ENCODE measurements at places on chromosomes 6 and 20.

DNA sequence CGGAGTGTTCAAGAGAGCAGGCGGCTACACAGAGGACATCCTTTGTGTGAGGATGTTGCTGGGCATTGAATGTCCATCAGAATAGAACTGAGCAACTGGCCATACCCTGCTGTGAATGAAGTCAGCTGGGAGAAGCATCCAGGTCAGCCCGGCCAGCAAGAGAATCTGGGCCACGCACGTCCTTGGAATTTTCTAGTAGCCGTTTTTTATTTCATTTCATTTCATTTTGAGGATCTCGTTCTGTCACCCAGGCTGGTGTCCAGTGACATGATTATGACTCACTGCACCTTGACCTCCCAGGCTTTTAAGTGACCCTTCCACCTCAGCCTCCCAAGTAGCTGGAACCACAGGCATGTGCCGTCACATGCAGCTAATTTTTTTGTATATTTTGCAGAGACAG is 97.9 kb downstream of the SSR1 start:
- DNase-seq = no peak

- no peak for DNase-seq
Measured at GRCh38 chr6:129923530-129924250, 62.6 kb upstream of the TMEM244 start.

DNA sequence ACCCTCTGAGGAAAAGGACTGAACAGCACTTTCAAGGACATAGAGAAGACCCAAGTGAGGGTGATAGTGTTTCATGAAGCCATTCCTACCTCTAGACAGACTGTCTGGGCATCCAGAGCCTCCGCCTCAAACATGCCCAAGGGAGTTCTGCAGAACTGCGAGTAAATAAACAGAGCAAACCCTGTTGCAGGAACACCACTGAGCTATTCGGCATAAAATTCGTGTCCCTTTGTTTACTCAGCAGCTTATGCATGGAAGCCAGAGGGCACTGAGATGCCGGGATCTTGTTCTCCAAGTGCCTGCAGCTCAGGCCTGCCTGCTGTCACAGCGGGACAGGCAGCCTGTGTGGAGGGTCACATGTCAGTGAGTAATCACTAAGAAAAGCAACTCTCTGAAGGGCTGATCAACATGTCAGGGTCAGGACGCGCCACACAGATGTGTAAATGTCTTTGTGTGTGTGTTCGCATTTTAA is 164.9 kb upstream of the HEY2 start:
- DNase-seq = no peak

DNA sequence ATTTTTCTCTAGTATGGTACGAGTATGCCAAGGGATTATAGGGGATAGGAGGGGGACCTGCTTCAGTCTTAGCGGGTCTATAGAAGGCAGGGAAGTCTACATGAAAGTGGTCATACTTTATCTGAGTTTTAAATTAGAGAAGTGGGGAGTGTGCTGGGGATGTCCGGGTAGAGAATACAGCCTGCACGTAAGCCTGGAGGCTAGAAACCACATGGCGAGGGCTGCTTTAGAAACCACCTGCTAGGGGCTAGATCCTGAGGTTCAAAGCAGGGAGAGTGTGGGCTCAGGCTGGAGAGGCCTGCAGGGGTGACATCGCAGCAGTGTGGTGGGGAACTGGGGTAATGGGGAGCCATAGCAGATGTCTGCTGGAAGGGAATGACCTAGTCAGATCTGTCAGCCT is 85.2 kb downstream of the VEGFA start:
- DNase-seq = no peak

DNA sequence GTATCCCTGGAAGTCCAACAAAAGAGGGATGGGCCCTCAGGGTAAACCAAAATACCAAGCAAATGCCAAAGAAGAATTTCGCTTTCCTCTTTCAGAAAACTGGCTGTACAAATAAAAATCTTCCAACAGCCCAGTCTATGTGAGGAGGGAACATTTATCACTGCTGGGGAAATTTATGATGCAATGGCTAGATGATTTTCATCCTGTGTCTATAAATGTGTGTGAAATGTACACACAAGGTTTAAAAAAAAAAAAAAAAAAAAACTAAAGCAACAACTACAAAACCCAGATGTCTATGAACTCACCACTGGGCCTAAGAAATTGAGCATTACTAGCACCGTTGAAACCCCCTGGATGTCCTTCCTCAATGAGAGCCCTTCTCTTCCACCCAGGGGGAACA is 68.7 kb upstream of the SLC4A11 start:
- DNase-seq = no peak

DNA sequence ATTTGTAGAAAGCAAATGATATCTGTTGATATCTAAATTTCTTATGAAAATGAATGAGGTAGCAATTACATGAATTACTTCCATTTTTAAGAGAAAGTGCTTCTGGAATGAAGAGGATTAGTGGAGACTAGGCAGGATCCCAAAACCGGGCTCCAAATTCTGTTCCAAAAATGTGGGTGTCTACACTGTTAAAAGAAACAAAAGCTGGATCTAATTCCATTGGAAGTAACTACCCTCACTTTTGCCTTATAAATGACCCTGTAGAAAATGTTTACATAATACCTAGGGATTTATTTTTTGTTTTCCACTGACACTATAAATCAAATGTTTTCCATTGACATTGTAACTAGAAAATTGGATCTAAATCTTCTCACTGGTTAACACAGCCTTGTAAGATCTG is 454.9 kb upstream of the JARID2 start:
- no peak for DNase-seq

- peak; percentile 80 for DNase-seq
Measured at GRCh38 chr6:72418495-72418894, 203.4 kb upstream of the KCNQ5 start.

- DNase-seq = no peak
Measured at GRCh38 chr6:108712946-108713345, 135.3 kb upstream of the ARMC2 start.

DNA sequence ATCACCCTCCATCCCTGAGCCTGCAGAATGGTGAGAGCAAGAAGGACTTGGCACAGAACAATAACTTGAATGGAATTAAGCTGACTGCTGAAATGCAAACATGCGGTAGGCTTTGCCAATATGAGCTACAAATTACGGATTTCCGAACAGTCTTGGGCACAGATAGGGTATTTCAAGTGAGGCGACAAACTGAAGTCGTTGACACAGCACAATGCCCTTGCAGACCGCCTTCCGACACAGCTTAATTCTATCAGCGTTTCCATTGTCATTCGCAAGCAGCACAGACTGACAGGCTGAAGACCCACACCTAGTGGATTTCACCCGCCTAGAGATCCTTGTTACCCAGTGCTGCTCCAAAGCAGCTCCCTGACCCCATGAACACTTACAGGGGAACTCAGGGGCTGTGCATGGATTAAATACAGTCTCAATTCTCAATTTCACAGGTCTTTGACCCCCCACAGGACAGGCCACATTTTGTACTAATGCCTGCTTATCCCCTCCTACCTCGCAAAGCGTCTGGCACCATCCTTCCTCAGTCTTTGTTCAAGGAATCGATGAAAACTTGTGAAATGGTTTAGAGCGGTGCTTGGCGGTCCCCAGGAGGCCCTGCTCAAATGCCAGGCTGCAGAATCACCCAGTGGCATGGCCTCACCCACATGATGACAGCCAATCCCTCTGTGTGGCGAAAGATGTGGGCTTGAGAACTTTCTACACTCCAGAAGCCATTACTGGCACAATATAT is 34.6 kb downstream of the RAMACL start:
- DNase-seq = no peak

DNA sequence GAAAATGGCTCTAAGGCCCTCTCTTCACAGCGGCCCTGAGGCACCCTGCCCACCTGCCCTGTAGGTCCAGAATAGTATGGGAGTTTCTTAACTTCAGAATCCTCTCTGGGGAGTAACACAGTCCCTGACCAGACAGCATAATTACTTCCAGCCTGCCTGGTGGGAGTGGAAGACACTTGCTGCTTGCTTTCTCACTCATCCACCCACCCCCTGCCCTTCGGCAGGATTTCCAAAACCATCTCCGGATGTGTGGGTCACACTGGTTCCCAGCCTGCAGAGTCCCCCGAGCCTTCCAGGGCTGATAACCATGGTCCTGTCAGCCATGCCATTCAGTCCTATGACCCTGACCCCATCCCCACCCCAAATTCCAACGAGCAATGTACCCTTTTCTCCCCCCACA is 5.4 kb downstream of the SLC29A1 start:
- DNase-seq = no peak

DNA sequence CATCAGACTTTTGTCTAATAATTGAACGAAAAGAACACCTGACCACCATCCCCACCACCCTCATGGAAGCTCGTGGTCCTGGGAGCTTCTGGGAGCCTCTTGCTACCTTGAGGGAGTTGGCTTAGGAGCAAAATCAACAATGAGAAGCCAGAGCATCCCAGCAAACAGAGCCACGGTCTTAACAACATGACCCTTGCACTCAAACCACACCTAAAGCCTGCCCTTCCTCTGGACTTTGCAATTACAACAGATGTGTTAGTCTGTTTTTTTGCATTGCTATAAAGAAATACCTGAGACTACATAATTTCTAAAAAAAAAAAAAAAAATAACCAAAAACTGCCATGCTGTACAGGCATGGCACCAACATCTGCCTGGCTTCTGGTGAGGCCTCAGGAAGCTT is 9.5 kb upstream of the RBM24 start:
- DNase-seq = no peak

GRCh38 chr6:42403831-42404230 is 47.9 kb downstream of the TRERF1 start:
- no peak for DNase-seq

GRCh38 chr6:3516092-3516491 is 59.2 kb upstream of the SLC22A23 start:
- no peak for DNase-seq

DNA sequence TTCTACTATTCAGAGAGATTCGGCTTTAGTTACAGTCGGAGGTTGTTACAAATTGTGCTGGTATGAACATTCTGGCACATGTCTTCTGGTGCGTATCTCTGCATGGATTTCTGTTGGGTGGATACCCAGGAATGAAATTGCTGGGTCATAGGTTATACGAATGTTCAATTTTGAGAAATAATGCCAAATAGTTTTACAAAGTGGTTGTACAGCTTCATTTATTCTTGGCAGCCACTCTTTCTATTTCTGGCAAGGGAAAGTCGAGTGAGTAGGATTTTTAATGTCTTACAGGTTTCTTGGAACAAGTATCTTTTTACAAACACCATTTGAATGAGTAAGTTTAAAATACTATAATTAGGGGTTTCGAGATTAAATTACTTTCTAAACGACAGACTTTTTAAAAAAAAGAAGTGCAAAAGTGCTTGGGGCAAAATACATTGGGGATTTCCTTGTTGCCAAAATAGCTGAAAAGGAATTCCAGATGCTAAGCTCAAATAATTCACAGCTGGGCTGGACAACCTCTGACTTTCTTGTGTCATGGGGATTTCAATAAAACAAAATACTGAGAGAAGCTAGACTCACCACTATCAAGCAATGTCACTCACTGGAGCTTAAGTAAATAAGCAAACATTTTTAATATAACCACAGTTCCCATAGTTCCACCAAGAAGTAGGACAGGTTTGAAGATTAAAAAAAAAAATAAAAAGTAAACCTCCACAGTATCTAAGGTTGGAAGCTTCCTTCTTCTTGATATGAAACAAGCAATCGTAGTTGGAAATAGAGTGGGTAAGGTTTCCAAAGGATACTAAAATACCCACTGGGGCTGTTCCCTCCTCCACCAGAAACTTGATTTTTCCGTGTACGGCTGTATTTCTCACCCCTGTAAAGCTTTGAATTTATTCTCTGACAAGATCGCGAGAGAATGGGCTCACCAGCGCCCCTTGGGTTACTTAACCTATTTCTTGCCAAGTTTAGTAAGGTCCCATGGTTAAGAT is 21.6 kb upstream of the GFOD1 start:
- DNase-seq = peak; percentile 77

GRCh38 chr6:33747823-33748222 is 1.1 kb upstream of the IP6K3 start:
- no peak for DNase-seq

GRCh38 chr6:42451333-42452170 is at the start of gene TRERF1:
TRERF1 (minus strand) TSS chr6:42451926; CDS start chr6:42269590, 182,336 bp downstream.
- no peak for DNase-seq

- DNase-seq = peak; percentile 12
Measured at GRCh38 chr20:61436667-61437279, 184.7 kb downstream of the CDH4 start.

GRCh38 chr6:76351275-76351674 is 278.8 kb upstream of the IMPG1 start:
- no peak for DNase-seq

Measured in HFF-Myc (cell line).